ENCODE measurements at places on chromosomes 1 and 21. TPM values are rescaled to one million over a fixed set of nuclear protein-coding genes. Genes with fewer than 3 reads are reported as not detected.

DNA sequence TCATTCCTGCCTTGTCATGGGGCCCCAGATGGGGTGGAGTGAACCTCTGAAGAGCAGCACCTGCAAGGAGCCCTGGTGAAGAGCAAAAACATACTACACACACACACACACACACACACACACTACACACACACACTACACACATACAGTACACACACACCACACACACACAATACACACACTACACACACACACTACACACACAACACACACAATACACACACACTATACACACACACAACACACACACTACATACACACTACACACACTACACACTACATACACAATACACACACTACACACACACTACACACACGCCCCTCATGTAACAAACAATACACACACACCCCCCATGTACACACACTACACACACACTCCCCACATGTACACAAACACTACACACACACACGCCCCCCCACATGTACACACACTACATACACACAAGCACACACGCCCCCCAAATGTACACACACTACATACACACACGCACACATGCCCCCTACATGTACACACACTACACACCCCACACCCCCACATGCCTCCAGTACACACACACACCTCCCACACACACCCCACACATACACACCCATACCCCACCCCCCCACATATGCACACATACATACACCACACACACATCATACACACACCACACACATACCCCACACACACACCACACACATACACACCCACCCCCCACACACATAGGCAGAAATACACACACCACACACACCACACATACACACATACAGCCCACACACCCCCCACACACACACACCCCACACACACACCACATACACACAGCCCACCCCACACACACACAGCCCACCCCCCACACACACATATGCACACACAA is 9.3 kb downstream of the SLC2A5 start:
- no peak for DNase-seq
- no peaks in the 10 kb centered on the region for H3K27me3 ChIP-seq
- no peaks in the 10 kb centered on the region for H3K4me1 ChIP-seq
- H3K4me3 ChIP-seq: no peak overlapping the region
- H3K27ac ChIP-seq: no peak overlapping the region

DNA sequence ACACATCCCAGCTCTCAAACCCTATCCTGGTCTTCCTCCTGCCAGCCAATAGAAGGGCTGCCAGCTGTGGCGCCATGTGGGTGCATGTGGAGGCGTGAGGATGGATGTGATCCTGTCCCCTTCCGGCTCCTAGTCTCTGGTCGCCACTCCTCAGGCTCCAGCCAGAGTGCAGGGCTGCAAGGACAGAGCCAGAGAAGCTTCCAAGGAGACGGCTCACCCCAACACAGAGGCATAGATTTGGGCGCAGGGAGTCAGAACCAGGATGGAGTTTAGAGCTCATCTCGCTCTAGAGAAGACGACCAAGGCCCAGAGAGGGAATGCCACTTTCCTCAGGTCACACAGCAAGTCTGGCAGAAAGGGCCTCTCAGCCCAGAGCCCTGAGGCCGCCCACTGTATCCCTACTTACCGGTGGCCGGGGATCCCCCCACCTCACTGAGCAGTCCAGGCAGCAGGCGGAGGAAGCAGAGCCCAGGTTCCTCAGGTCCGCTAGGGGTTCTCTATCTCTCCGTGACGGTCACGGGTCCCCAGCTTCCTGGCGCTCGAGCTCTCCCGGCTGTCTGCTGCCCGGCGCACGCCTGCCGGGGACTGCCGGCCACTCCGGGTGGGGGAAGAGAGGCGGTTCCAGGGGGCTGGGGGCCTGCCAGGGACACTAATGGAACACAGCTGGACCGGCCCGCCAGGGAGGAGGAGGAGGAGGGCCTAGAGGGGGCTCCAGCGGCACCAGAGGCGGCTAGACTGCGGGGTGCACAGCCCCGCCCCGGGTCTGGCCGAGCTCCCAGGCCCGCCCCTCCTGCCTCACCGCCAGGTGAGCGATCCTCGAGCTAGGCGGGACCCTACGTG is at the start of gene COL16A1:
Gene COL16A1, minus strand, starts transcription at position 587 of the 840 bp plus-strand sequence. CDS start 1,824 bp downstream, outside the sequence.
- H3K36me3 ChIP-seq: peaks cover 5% of the 10 kb centered on the region
- H3K4me1 ChIP-seq: peaks cover 46% of the 10 kb centered on the region
- H3K27me3 ChIP-seq: peaks cover 28% of the 10 kb centered on the region
- H3K27ac ChIP-seq: no peak within 1 kb of the TSS

DNA sequence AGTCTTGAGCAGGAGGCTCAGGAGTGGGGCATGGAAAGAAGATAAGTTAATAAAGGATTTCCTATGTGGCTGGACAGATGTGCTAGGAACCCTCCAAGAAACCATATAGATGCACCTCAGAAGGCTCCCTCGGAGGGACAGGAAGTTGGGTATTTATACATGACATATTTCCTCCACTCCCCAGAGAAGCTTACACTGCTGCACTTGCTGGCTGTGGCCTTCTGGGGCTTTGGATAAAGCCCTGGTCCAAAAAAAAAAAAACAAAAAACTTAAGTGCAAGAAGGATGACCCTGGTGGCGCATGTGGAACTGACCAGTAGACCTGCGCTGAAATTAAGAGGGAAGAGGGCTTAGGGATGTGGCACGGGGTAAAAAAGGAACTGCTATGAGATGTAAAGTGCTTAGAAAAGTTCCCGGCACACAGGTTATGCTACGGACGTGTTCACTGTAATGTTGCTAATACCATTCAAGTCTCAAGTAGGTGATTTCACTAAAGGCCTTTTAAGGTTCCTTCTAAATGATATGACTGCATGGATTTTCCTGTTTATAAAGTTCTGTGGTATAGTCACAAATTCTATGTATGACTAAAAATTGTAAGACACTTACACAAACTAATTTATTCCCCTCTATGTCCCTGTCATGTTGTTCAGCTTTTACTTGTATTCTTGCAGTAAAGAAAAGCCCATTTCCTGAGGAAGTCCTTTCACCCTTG is 253.6 kb downstream of the HMCN1 start:
- H3K27me3 ChIP-seq: no peaks in the 10 kb centered on the region
- no peaks in the 10 kb centered on the region for H3K36me3 ChIP-seq
- H3K27ac ChIP-seq: no peak overlapping the region
- no peak for DNase-seq
- no peak overlapping the region for H3K4me3 ChIP-seq
- no peaks in the 10 kb centered on the region for H3K4me1 ChIP-seq

DNA sequence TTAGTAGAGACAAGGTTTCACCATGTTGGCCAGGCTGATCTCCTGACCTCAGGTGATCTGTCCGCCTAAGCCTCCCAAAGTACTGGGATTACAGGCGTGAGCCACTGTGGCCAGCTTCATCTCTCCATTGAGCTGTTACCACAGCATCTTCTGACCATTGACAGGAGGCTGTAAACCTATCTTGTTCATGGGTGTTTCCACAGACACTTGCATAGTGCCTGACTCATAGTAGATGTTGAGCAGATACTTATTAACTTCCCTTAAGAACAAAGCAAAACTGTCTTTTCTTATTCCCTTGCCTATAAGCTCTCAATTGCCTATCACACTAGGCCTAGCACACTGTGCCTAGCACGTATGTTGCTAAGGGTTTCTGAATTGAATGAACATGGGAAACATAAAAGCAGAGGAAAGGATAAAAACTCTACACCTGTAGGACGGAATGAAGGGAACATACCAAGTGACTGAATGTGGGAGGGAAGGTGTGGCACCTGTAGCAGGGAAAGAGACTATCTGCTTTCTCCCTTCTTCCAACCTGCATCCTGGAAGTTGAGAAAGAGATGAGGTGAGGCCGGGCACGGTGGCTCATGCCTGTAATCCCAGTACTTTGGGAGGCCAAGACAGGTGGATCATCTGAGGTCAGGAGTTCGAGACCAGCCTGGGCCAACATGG is 1.2 kb upstream of the C1orf54 start:
- no peak overlapping the region for H3K27ac ChIP-seq
- H3K36me3 ChIP-seq: peaks cover 27% of the 10 kb centered on the region
- H3K4me3 ChIP-seq: no peak overlapping the region
- H3K27me3 ChIP-seq: no peaks in the 10 kb centered on the region
- H3K4me1 ChIP-seq: peaks cover 27% of the 10 kb centered on the region

- no peak overlapping the region for H3K4me3 ChIP-seq
- no peak overlapping the region for H3K27ac ChIP-seq
- H3K4me1 ChIP-seq: peaks cover 16% of the 10 kb centered on the region
- H3K27me3 ChIP-seq: no peaks in the 10 kb centered on the region
- no peak for DNase-seq
Observed at GRCh38 chr1:172184506-172185191, 235.8 kb upstream of the C1orf105 start.

DNA sequence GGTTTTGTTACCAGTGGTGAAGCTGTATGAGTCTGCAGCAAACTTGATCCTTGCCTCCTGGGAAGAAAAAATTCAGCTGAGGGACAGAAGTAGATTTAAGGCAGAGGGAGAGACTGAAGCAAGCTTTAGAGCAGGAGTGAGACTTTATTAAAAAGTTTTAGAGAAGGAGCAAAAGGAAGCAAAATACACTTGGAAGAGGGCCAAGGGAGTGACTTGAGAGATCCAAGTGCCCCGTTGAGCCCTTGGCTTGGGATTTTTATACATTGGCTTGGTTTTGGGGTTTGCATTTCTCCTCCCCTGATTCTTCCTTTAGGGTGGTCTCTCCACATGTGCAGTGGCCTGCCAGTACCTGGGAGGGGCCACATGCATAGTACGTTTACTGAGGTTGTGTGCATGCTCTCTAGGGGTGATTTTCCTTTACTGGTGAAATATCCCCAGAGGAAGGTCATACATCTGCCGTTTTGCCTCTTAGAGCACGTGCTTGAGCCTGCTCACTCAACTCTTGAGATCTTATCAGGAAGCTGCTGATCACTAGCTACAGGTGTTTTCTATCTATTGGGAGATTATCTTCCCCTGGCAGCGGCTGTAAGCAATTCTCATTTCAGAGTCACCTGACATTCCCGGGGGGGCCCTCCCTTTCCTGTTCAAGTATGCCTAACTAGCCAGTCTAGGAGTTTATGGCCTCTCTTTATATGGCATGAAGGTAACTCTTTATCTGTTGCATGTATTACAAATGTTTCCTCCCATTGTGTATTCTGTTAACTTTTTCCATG is 20.3 kb downstream of the FASLG start:
- no peak overlapping the region for H3K4me3 ChIP-seq
- H3K27me3 ChIP-seq: no peaks in the 10 kb centered on the region
- no peak for DNase-seq
- no peak overlapping the region for H3K27ac ChIP-seq
- H3K36me3 ChIP-seq: no peaks in the 10 kb centered on the region

- DNase-seq: peak; percentile 48
- no peaks in the 10 kb centered on the region for H3K27me3 ChIP-seq
- H3K27ac ChIP-seq: peak overlapping the region; percentile 98
- H3K4me3 ChIP-seq: peak overlapping the region; percentile 69
Observed at GRCh38 chr1:43207229-43207853, 35.2 kb downstream of the CFAP57 start.

- no peaks in the 10 kb centered on the region for H3K36me3 ChIP-seq
- peaks cover 85% of the 10 kb centered on the region for H3K27me3 ChIP-seq
- H3K27ac ChIP-seq: no peak overlapping the region
- no peaks in the 10 kb centered on the region for H3K4me1 ChIP-seq
Observed at GRCh38 chr1:153441238-153441755, 19.2 kb downstream of the S100A7 start.

- H3K36me3 ChIP-seq: no peaks in the 10 kb centered on the region
- H3K4me1 ChIP-seq: no peaks in the 10 kb centered on the region
- no peaks in the 10 kb centered on the region for H3K27me3 ChIP-seq
- H3K4me3 ChIP-seq: no peak overlapping the region
- no peak for DNase-seq
- H3K27ac ChIP-seq: no peak overlapping the region
Observed at GRCh38 chr1:237282208-237282783, 240.3 kb downstream of the RYR2 start.

- peaks cover 5% of the 10 kb centered on the region for H3K36me3 ChIP-seq
- H3K27me3 ChIP-seq: no peaks in the 10 kb centered on the region
- DNase-seq: no peak
- H3K4me3 ChIP-seq: no peak overlapping the region
- no peak overlapping the region for H3K27ac ChIP-seq
Observed at GRCh38 chr1:1623631-1624442, 8.1 kb upstream of the MMP23B start.

DNA sequence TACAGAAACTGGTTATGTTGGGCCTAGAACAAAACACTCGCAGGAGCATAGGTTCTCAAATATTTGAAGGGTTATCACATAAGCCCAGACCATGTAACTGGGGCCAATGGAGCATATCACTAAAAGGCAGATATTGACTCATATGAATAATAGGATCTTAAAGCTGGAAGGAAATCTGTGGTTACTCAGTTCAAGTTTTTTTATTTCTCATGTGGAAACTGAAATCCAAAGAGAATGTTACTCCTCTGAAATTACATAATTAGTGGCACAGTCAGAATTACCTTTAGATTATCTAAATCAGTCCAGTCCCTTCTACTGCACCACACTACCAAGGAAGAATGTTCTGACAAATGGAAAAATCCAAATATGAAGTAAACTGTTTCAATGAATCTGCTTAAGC is 12.0 kb downstream of the SLAMF8 start:
- no peaks in the 10 kb centered on the region for H3K36me3 ChIP-seq
- no peak overlapping the region for H3K4me3 ChIP-seq
- no peak overlapping the region for H3K27ac ChIP-seq
- H3K27me3 ChIP-seq: peaks cover 12% of the 10 kb centered on the region
- peaks cover 8% of the 10 kb centered on the region for H3K4me1 ChIP-seq

DNA sequence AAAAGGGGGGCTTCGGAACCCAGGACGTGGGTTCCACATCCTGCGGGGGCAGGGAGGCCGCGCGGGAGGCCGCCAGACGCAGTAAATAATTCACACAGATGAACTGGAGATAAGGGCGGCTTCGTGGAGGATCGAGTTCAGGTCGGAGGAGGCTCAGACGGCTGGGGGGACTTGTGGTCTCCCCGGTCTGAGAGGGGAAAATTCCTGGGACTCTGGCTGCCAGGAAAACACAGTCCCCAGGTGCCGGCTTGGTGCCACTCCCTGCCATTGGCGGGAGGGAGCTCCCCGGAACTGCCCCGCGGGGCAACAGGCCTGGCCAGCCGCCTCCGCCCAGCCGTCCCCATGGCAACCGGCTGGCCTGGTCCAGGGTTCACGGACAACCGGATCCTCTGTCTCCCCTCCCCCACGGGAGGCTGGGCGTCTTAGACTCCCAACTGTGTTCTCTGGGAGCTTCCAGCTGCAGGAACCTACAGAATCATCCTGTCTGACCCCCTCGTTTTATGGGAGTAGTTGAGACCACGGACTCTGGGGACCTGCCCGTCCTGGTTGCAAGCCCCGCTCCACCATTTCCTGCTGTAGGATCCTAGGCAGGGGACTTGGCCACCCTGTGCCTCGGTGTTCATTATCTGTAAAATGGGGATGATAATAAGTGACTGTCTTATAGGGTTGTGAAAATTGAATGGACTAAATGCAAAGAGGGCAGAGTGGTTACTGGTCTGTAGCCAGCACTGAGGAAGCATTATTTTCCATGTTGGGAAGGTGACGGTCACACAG is 9.6 kb downstream of the CAMK2N1 start:
- H3K4me1 ChIP-seq: peaks cover 78% of the 10 kb centered on the region
- H3K4me3 ChIP-seq: peak overlapping the region; percentile 62
- H3K27ac ChIP-seq: peak overlapping the region; percentile 83
- H3K36me3 ChIP-seq: peaks cover 39% of the 10 kb centered on the region
- H3K27me3 ChIP-seq: no peaks in the 10 kb centered on the region
- DNase-seq: peak; percentile 92

Gene HMGN1
- 262 TPM for total RNA-seq

All from Calu3 (cell line).